NCI-H526 (cell line): ENCODE measurements at places on chromosomes 6 and 20.
A peak's percentile ranks its signal among the peaks of the same experiment; 100 is the strongest.

GRCh38 chr20:4192378-4193068 lies 177.2 kb upstream of the RNF24 start:
- DNase-seq: no peak

GRCh38 chr20:52869698-52870501 lies 102.3 kb upstream of the TSHZ2 start:
- no peak for DNase-seq

DNA sequence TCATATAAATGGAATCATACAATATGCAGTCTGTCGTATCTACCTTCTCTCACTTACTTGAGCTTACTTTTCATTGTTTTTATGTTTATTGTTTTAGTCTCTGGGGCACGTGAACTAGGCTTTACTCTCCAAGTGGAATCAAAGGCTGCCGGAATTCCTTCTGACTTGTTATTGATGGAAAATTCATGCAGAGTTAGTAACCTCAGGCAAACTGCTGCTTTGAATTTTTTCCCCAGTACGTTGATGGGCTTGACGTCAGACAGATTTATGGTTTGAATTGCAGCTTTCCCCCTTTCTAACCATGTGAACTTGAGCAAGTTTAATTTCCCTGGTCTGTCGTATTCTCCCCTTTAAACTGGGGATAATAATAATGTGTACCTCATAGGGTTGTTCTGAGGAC lies 68.6 kb downstream of the ZDHHC14 start:
- DNase-seq: no peak

DNA sequence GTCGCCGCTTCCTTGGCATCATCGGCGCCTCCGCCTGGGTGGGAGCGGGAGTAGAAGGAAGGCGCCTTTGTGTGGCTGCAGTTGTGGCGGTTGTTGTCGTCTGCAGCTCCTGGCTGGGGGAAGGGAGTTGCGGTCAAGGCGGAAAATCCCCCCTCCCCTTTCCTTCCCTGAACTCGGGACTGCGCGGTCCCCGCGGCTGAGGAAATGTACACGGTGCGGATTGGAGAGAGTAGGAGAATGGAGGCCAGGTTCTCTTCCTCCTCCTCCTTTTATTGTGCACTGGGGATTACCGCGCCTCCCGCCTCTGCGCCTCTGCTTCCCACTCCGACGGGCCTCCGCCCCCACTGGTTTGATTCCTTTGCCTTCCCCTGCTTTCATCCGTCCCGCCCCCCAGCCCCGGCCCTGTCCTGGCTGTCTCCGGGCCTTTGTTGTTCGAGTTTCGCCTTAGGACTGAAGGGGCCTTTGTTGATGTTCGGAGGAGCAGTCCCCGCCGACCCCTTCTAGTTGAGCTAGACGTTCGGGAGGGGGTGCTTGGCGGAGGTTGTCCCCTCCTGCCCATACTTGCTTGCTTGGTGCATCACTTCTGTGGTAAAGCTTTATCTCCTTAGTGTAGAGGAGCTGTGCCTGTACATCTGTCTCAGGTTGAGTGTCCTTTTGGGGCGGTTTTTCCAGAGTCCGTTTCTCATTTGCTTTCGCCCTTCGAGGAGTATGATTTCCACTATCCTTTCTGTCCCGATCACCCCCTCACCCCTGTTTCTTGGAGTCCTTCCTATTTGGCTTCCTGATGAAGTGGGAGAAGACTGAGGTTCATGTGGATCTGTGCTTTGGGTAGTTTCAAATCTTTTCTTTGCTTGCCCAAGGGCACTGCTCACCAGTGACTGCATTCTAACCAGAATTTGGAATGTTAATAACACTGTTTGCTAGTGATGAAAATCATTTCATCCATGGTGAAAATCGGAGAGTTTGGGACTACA lies 764 bp downstream of the ZNF292 start:
- DNase-seq: peak; percentile 61

- peak; percentile 6 for DNase-seq
These were observed 148.3 kb downstream of the HACE1 start for GRCh38 chr6:104711371-104711770.

DNA sequence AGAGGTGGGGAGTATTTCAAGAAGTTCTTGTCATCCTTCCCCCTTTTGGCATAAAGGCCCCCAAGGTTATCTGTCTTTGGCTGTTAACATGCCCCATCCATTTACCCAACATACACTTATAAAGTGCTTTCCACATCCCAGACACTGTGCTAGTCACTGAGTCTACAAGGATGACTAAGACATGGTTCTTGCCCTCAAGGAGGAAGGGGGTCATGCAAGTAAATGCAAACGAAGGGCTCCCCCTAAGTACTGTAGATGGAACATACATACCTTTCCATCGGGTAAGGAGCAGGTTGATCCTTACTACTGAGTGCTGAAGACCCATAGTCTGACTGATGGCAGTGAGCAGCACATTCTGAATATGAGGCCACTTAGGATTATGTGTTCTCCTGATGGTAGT lies 38.3 kb downstream of the HECA start:
- DNase-seq: no peak

DNA sequence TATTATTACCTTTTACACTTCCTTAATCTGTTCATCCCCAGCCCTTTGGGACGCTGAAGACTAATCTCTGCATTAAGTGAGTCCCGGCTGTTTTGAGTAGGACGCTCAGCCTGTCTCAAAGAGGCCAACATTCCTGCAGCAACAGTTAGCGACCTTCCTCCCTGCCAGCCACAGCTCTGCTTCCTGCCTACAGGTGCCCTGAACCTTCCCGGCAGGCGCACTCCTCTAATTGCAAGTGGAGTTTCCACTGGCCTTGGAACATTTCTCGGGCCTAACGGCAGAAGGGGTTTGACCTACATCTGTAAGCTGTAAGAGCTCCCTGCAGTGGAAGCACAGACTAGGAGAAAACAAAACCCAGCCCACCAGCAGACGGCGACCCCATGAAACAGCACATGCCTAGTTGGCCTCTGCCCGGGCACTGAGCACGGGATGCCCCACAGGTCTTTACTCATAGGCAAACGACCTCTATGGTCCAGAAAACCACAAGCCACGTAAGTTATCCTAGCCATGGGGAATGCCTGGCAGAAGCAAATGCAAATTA lies 137.9 kb downstream of the DTNBP1 start:
- DNase-seq: no peak

DNA sequence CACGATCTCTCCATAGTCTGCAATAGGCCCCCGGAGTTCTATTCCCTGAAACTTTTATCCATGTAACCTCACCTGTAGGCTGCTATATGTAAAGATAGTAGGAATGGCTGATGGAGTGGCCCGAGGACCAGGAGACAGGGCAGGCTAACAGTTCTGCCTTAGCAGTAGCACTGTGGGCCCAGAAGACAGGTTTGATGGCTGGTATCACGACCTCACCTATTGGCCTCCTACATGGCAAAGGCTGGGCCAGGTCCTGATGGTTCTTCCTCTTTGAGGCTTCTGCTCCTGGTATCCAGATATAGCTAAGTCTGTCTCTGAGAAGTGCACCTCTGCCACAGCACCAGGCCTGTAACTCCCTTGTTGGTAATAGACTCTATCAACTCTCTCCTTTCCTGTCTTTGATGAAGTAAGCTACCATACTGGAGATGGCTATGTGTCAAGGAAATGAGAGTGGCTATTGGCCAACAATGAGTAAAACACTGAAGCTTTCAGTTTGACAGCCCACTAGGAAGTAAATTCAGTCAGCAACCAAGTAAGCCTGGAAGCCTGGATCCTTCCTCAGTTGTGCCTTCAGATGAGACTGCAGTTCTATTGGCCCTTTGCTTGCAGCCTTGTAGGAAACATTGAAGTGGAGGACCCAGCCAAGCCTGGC lies 5.7 kb downstream of the SPEF1 start:
- no peak for DNase-seq

DNA sequence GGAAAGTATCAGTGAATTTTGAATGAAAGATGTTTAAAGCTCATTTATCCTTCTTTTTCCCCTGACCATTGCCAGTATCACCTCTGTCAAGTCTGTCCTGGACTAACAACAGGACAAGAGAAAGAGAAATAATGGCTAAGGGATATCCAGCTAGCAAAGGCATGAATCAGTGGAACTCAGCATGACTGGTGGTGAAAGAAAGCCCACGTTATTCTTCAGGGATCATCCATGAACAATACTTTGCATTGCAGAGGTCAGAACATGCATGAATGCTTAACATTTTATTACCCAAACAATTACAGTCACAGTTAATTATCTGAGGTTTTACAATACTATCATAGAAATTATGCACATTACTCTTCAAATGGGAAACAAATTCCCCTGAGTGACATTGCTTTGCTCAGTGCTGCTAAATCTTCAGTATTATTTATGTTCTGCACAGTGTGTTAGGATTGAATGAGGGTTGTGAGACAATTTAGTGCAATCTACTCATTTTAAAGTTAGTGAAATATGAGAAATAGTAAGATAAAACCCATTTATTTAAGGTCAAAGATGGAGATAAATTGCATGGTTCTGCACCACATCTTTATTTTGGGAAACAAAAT lies 350.7 kb downstream of the KHDRBS2 start:
- DNase-seq: no peak
